ENCODE measurements at places on chromosomes 2 and 18.

GRCh38 chr2:161631855-161632391 lies 7.7 kb downstream of the SLC4A10 start:
- DNase-seq, result no peak

DNA sequence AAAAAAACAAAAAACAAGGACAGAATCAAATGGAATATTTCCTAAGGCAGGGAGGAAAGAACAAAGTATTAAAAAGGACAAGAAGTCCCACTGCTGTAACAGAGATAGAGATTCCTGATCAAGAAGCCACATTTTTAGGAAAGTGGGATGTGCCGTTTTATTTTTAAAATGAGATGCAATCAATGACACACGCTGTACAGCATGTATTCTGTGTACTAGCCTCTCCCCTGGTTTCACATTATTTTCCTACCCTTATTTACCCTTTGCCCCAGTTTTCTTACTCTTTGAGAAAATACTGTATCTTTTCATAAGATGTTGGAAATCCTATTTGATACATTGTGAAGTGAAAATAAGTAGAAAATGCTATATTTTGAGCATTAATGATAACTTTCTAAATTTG lies 45.8 kb downstream of the E2F6 start:
- no peak for DNase-seq

- DNase-seq, result no peak
Measured at GRCh38 chr2:127392133-127392827, 4.5 kb upstream of the MAP3K2 start.

DNA sequence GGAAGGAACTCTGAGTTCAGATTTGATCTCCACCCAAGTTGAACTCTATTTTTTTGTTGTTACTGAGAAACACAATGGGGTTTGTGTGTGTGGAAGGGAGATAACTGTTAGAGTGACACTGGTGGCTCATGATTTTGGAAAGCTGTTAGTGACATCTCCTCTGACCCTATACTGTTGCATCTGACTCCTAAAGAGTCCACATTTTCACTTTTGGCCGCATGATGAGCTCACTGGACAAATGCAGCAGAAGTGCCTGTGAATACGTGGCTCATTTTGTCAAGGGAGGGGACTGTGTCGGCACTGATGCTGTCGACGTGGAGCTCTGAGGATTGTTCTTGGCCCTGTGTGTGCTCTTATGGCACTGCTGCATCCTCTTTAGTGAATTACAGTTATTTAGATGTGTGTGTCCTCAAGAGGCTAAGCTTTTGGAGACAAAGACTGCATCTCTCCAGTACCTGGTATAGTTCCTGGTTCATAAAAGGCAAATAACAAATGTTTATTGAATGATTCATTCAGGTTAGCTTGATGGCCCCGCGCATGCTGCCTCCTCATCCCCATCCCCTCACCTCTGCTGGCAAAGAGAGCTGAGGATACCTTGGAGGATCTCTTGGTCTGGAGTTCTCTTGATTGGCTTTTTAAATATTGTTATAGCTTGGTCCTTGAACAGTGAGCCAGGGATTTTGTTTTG lies 135.4 kb downstream of the PHLPP1 start:
- no peak for DNase-seq

DNA sequence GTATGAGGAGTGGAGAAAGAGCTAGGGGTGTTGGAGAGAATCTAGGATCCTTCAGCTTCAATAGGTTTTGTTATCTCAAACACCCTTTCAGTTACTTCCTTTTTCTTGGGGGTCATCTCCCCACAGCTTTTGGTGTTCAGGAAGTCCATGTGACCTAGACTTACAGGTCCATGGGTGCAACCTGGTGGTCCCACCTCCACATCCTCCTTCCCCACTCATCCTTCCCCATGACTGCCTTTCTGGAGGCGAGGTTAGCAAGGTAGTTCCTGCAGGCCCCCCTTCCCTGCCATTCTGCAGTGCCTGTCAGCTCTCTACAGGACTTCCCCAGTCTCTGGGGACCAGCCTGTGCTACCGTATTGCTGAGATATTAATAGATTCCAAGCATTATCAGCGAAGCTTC lies 107.6 kb downstream of the TMEM17 start:
- no peak for DNase-seq

- DNase-seq, result no peak
Measured at GRCh38 chr2:74573747-74574562, 19.4 kb downstream of the DOK1 start.

GRCh38 chr18:8264861-8265411 lies 344.3 kb upstream of the RAB12 start:
- DNase-seq, result no peak

GRCh38 chr2:219128396-219128795 lies 32.2 kb downstream of the NHEJ1 start:
- no peak for DNase-seq

- DNase-seq, result no peak
Measured at GRCh38 chr2:162107361-162107901, 33.4 kb upstream of the DPP4 start.

- no peak for DNase-seq
Measured at GRCh38 chr2:129069875-129070594, 751.4 kb upstream of the HS6ST1 start.

- no peak for DNase-seq
Measured at GRCh38 chr2:47093626-47094025, 61.5 kb downstream of the STPG4 start.

DNA sequence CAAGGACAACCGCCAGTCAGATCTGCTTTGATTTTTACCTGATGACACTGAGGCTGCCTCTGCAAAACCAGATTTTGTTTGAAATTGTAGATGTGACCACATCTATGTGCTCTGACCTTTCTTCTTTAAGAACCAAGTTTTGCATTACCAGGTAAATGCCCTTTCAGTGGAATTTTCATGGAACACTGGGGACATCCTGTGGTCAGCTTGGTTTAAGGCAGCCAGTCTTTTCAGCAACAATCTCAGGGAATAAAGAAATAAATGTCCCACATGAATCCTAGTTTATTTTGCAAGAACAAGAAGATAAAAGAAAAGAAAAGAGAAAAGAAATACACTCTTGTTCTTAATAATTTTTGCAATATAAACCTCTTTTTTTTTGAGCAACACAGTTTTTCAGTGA lies 90.6 kb downstream of the POU3F3 start:
- DNase-seq, result no peak

- no peak for DNase-seq
Measured at GRCh38 chr2:148614322-148615049, 30.1 kb upstream of the EPC2 start.

DNA sequence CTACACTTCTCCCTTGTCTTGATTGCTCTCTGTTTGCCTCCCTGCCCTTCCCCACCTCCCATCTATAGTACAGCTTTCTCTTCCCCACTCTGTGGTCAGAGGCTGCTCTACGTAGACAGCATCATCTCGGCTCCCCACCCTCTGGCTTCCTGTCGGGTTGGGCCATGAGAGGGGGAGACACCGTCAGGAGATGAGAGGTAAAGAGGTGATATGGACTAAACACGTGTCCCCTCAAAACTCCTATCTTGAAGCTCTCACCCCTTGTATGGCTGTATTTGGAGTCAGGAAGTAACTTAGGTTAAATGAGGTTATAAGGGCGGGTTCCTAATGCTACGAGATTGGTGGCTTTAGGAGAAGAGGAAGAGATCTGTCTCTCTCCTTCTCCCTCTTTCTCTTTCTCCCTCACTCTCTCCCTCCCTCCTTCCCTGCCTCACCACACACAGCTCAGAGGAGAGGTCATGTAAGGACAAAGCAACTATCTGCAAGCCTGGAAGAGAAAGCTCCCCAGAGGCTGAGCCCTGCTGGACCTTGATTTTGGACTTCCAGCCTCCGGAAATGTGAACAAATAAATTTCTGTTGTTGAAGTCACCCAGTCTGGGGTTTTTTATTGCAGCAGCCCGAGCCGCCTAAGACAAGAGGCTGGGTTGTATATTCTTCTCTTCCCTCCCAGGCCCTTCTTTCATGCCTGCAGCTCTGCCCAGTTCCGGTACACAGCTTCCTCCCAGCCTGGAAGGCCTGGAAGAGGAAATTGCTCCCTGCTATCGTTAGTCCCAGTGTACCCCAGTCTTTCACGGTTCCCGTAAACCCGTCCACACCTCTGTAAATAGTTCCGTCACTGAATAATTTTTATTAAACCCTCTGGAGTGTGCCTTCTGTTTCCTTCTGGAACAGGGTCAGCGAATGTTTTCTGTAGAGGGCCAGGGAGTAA lies 138.0 kb downstream of the AKAIN1 start:
- no peak for DNase-seq

DNA sequence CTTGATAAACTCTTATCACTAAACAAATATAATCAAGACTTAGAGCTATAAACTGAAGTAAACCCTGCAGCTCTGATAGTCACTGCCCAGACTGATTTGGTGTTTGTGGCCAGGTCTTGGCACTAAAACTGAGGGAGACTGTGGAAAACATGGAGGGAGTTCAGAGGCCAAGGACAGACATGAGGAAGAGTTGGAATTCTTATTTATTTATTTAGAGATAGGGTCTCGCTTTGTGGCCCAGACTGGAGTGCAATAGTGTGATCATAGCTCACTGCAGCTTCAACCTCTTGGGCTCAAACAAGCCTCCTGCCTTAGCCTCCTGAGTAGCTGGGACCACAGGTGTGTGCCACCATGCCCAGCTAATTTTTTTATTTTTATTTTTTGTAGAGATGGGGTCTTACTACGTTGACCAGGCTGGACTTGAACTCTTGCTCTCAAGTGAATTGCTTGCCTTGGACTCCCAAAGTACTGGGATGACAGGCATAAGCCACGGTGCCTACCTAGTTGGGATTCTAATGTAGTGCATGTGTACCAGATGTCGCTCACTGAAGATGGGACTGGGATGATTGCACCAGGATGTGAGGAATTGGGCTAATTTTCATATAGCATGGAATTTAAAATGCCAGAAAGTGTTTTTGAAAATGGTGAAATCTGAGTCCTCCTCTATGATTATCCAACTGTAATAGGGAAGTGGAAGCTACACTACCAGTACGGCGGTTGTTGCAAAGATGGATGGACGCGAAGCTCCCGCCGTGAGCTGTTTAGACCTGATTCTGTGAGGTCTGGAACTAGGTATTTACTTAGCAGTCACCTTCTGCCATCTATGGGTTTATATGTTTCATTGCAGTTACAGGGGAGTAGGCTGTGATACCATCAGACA lies 52.7 kb upstream of the CTLA4 start:
- no peak for DNase-seq

GRCh38 chr2:206736935-206737334 lies 18.7 kb upstream of the DYTN start:
- no peak for DNase-seq

GRCh38 chr2:43724728-43725526 lies 48.7 kb upstream of the C1GALT1C1L start:
- no peak for DNase-seq

DNA sequence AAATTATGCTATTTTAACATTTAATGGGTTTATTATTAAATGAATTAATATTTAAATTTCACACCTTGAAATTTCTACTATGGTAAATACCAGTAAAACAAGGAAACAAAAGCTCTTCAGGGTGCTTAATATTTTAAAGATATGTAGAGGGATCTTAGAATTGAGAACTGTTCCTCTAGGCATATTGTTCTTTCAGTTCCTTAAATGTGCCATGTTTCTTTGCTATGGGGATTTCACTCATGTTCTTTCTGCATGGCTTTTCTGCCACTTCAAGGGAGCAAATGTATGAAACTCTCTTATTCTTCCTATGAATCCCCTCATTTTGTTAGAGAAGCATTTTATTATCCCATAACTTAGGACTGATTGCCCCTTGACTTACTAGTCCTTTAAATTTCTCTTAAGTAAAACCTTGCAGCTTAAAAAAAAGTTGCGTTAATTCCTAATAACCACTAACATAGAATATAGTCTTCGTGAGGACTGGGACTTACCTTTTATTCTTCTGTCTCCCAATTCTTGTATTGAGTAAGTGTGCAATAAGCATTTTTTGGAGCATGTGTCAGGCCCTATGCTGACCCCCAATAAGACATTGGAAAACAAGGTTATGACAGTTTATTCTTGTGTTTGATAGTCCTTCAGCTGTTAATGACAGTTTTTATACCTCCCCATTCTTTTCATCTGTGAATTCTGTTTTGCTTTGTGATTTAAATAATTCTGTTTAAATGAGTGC lies 95.7 kb downstream of the BIRC6 start:
- DNase-seq, result no peak

DNA sequence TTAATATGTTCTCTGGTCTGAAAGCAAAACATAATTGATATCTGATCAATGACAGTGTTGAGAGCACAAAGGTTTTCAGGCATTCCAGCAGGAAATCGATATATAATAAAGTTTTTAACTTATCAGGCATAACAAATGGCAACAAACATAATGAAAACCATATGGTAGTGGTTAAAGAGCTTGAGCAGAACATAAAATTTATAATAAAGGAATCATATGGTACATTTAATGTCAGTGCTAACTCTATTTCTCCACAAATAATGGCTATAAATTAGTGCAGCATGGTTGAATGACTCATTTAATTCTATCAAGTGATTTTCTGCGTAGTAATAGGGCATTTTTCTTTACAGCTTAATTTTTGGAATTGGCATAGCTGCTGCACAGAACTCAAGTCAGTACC lies 306.2 kb downstream of the FSIP2 start:
- no peak for DNase-seq

- DNase-seq, result no peak
Measured at GRCh38 chr2:121793816-121794215, 38.4 kb downstream of the TSN start.

- DNase-seq, result no peak
Measured at GRCh38 chr18:34816183-34816582, 106.1 kb downstream of the DTNA start.

DNA sequence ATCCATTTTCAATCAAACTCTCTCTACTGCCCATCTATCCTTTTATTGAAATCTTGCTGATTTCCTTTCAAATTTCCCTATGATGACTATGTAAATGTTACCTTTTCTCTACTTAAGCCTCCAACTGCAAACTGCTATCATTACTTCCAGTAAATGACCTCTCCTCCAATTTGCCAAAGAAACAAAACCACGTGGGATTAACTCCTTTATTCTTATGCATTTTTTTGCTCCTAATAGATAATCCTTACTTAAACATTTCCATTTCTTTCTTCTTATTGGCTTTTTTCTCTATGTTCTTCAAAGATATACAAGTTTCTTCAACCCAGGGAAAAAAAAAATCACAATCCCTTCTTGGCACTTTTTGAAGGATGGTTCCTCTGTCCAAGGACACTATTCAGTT lies 61.2 kb downstream of the CCDC88A start:
- DNase-seq, result no peak
